Hypothalamus (tissue), 51 donors: ENCODE measurements at places on chromosomes 12 and 14.

DNA sequence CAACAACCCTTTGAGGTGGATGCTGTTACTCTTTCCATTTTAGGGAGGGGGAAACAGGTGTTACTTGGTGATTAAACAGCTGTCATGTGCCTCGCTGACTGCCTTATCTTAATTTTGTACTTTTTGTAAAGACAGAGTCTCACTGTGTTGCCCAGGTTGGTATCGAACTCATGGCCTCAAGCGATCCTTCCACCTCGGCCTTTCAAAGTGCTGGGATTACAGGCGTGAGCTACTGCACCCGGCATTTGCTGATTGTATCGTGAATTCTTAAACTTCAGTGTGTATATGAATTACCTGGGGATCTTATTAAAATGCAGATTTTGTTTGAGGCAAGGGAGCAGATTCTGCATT is 659 bp downstream of the PSMD9 start:
- DNase-seq, result no peak

DNA sequence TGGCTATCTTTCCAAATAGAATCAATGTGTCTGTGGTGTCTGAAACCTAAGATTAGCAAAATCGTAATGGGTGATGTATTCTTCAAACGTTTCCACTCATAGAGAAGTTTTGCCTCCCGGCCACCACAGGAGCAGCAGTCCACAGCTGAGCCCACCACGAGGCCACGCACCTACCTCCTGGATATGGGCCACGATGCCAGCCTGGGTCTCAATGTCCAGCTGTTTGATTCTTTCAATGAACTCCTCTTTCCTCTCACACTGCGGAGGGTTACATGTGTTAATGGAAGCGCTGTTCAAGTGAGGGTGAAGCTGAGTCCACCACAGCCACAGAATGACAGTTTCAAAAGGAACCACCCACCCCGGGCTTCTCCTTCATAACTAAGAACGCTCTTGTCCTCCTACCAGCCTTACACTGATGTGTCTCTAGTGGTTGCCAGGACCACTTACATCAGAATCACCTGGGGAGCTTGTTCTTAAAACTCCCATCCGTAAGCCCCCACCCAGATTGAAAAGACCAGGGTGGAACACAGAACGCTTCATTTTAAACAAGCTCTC is 75.3 kb downstream of the CCDC88C start:
- no peak for DNase-seq

- no peak for DNase-seq
Measured at GRCh38 chr12:127174881-127175280, 1092.1 kb upstream of the TMEM132C start.

GRCh38 chr12:29299633-29300032 is 81.3 kb downstream of the ERGIC2 start:
- no peak for DNase-seq

DNA sequence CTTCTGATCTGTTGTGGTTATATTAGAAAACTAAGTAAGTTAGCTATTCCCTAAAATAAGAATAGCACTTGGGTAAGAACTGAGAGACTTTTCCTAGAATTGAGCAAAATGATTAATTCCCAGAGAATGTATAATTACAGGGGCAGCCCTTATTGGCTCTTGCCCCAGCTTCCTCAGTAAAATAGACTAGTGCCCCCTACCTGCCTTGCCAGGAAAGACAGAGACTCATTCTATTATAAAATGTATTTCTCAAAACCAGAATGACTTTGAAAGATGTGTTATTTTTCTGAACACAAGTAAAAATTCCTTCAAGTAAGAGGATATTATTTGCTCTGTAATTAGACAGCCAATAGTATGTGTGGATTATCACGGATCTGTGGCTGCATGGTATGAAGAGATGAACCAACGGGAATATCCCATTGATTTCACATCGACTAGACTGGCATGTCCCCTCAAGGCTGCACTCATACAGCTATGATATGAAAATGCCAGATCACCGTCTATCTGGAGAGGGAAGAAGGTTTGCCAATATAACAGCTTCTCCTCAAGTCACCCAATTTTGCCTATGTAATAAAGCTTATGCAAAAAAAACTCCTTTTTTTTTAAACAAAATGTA is 7.4 kb upstream of the GLRX5 start:
- DNase-seq, result peak; percentile 44

DNA sequence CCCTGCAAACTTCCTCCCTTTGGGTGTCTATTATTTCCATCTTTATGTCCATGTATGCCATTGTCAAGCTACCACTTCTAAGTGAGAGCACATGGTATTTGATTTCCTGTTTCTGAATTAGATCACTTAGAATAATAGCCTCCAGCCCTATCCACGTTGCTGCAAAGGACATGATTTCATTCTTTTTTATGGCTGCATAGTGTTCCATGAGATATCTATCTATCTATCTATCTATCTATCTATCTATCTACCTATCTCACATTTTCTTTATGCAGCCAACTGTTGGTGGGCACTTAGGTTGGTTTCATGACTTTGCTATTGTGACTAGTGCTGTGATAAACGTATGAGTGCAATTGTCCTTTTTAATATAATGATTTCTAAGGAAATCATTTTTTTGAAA is 11.2 kb upstream of the MRPL42 start:
- DNase-seq, result no peak
